Right renal pelvis (tissue), 4 donors: ENCODE measurements at places on chromosomes 13 and 19. TPM values are rescaled to one million over a fixed set of nuclear protein-coding genes. Genes with fewer than 3 reads are reported as not detected.

ZNF667 gene
- 17.0 TPM for polyA plus RNA-seq

GRCh38 chr19:18131841-18132596 lies 20.9 kb upstream of the PIK3R2 start:
- no peak for DNase-seq

GRCh38 chr13:30257468-30258099 lies 49.8 kb downstream of the KATNAL1 start:
- peak; percentile 28 for DNase-seq

- DNase-seq: no peak
Observed at GRCh38 chr13:33679658-33680012, 138.3 kb upstream of the RFC3 start.

DNA sequence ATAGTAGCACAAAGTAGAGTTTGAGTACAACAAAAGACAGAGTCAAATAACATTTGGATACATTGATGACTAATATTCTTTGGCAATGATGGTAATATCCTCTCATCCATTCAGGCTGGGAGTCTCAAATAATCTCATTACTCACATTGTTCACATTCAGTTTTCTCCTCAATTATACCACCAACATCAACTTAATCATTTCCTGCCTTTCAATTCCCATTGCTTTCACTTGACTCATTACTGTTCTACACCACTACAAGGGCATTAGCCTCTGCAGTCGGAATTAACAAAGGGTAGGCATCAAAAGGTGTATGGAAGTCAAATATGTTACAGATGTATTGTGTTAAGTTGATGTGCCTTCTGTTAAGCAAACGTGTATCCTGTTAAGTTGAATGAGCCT lies 518.4 kb upstream of the SLITRK1 start:
- no peak for DNase-seq

- no peak for DNase-seq
Observed at GRCh38 chr19:37197768-37198167, 12.6 kb downstream of the ZNF585B start.
